ENCODE measurements at places on chromosomes 4 and X.

DNA sequence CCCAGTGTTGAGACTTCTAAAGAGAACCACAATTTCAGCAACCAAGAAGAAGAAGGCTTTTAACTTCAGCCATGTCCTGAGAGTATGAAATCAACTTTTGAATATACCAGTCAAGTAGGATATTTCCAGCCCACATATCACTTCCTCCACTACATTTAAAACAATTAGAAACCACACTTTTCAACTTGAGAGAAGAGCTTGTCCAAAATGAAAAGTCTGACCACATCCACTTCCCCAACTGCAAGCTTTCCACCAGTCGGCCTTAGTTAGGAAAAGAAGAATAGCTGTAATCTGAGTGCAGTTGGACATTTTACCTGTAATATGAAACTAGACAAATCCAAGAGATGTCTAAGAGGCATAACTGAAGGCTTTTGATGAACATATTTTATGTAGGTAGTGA, 101.9 kb upstream of the SLC7A11 start:
- peak; percentile 1 for DNase-seq

DNA sequence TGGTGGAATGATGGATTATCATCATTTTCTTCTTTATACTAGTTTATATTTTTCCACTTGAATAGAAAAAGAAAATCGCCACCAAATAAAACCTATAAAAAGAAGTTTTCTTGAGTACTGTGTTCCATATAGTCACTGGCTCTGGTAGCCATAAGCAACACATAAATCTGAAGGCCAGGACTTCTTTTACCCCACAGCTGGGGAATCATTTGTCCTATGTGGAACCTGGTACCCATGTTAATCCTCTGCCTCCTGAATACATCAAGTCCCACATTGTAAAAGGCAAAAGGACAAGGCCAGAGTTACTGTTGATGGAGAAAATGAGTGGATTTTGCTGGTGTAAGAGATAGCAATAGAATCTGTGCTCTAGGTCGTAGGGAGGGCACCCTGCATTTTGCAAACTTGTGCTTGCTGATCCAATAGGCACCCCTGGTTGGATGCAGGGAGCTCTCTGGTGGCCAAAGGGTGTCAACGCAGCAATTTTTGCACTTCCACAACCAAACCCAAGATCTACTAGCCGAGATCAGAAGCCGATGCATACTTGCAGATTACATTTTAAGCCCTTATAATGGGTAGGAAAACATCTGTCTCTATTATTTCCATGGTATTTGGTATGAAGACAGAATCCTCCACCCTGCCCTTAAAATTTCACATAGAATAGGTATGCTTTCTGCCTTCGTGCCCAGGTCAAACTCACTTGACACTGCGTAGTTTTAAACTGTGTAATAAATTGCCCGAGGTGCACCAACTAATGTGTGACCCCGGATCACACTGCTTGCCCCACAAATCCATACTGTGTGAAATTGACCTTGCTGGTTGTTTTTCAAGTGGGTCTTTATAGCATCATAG, 146.2 kb upstream of the SCML1 start:
- peak; percentile 49 for DNase-seq

- DNase-seq = no peak
Observed at GRCh38 chr4:23877758-23878229, 12.1 kb downstream of the PPARGC1A start.

DNA sequence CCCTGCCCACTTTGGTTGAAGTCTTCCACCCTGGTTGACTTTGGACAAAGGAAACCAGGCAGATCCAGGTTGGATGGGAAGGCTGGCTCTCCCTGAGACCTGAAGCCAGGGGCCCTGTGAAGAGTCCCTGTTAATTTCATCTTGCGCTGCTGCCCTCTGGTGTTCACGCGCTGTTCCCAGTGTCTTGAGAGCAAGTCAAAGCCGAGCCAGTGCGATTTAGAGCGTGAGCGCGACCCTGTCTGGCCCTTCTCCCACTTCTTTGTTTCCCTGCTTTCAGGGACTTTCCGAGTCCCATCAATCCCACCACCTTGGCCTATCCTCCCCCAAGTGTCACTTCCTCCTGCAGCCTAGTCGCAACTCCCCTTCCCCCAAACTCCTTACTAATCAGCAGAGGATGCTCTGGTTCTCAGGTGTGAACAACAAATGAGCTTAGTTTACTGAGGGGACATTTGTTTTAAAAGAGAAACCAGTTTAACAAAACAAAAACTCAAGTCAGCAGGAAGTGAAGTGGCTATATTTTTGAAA, 25.8 kb upstream of the CHRNA9 start:
- DNase-seq = peak; percentile 92

- DNase-seq = no peak
Observed at GRCh38 chrX:2596045-2596444, 95.0 kb upstream of the CD99 start.
